ENCODE measurements at places on chromosomes 13 and 19.

DNA sequence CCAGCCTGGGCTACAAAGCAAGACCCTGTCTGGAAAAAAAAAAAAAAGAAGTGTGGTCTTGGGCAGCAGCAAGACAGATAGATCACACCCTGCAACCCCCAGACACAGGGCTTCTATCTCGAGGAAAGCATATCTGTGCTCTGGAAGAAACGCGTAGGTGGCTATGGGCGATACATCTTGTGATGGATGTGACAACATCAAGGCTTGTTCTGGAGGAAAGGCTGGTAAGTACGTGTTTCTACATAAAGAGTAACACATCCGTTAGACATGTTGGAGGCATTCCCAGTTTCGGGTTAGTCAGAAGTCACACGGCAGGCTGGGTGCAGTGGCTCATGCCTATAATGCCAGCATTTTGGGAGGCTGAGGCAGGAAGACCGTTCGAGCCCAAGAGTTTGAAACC lies 6.6 kb upstream of the DHDH start:
- DNase-seq = peak; percentile 11

GRCh38 chr13:45691667-45692066 lies 10.5 kb upstream of the CBY2 start:
- DNase-seq = no peak

- no peak for DNase-seq
Measured at GRCh38 chr13:102141625-102142472, 260.0 kb downstream of the FGF14 start.

GRCh38 chr19:6772866-6773322 lies 386 bp downstream of the VAV1 start:
- DNase-seq = no peak

GRCh38 chr19:57812226-57812625 lies 2.5 kb downstream of the ZNF552 start:
- DNase-seq = no peak

DNA sequence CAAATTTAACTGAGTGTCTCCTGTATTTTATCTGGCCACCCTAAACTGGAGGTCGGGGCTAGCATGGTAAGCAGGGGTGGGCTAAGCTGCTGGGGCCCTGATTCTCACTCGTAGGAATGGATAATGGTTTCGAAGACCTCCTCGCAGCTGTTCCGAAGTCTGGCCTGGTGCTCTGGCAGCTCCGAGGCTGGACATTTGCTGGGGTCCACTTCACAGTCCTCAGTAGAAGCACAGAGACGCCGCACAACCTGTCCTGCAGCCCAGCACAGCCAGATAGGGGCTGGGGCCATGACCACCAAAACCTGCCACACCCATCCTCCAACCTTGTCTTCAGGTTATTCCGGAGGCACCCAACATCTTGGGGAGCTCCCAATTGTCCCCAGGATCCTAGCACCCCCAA lies 6.2 kb upstream of the WIZ start:
- DNase-seq = no peak

GRCh38 chr13:28258417-28258816 lies 120.1 kb downstream of the PAN3 start:
- DNase-seq = no peak

DNA sequence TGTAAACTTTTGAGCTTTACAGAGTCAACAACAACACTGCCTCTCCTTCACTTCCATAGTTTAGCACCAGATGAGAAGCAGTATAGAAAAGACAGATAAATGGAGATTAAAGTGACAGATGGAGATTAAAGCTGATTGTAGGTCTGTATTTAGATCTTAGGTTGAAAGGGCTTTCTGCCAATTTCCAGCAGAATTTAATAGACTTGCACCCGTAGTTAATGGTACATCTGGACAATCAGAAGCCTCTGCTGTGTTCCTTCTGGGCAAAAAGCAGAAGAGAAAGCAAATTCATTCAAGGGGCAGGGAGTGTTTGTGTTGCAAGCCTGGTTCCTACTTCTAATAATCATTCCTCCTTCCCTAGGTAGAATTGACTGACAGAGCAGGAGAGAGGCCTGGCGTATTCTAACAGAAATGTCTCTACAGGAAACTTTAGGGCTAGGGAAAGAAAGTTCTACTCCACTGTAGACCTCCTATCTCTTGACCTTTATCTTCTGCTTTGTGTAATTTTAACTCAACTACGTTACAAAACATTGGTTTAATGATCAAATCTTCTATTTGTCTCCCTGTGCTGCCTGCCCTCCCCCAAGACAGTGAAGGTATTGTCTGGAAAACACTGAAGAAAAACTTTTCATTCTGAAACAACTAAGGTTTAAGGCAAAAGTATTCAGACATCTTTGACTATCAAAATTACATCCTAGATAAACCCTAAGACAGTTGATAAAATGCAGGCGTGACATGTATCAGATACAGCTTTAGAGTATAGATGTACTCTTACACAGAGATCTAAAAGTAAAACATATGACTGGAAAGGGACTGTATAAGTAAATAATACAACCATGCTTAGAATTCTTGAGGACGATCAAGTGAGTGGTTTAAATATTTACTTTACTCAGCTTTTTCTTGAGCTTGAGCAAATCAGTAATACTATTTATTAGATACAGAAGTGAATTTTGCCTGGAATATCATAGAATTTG lies 44.4 kb downstream of the GPC6 start:
- DNase-seq = no peak

GRCh38 chr13:95642028-95642621 lies 2.4 kb downstream of the DZIP1 start:
- no peak for DNase-seq

- no peak for DNase-seq
Measured at GRCh38 chr13:44272692-44273091, 100.9 kb upstream of the SERP2 start.

DNA sequence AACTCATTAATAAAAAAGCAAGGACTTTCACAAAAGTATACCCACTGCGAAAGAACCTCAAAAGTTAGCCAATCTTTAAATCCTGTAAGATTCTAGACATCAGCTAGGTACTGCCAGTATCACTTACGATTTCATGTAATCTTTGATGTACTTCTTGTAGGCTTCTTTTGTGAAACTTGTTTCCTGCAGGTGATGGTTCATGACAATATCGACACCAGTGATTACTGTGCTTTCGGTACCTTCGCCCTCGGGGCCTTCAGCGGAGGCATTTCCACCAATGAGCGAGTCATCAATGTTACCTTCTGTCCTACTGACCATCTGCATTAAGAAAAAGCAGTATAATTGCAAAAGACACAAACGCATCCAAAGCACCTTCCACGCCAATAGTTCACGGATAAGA lies 1.1 kb downstream of the TPT1 start:
- DNase-seq = peak; percentile 27

- DNase-seq = no peak
Measured at GRCh38 chr19:57978586-57979289, 4.4 kb upstream of the C19orf18 start.

DNA sequence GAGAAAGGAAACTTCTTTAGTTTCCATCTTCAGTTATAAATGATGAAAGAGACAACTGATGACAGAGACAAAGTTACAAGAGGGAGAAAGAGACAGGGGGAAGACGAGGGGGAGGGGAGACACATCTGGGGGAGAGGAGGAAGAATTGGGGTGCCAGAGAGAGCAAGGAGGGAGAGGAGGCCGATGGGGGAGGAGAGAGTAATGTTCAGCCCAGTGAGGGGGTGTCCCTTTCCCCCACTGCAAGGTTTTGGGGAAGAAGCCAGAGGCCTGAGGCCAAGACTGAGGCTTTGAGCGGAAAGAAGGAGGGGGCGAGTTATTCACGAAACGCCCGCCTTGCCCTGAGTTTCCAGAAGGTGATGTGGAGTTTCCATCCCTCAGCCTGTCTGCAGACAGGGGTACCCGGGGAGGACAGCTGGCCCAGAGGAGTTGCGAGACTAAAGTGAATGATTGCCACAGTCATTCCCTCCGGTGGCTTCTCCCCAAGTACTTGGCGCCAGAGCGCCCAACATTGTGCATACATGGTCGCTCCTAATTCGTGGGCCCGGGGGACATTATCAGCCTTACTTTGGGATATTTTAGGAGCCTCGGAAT lies 558 bp upstream of the PPAN start:
- DNase-seq = peak; percentile 80

DNA sequence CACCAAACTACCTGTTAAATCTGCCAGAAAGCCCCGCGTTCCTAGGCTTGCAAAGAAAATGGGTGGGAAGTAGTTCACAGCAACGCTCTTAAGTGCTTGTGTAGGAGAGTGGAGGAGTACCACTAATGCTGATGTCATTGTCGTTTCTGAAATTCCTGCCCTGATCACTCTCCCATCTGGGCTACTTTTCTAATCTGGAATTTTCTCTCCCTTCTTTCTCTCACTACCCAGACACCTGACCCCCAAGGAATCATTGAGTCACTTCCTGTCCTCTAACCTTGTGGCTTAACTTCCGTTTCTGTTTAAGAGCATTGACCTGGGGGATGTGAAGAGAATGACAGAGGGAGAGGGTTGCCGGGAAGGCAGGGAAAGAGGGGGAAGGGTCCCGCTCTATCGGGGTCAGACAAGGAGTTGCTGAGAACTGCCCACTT lies 98.7 kb downstream of the STARD13 start:
- no peak for DNase-seq

DNA sequence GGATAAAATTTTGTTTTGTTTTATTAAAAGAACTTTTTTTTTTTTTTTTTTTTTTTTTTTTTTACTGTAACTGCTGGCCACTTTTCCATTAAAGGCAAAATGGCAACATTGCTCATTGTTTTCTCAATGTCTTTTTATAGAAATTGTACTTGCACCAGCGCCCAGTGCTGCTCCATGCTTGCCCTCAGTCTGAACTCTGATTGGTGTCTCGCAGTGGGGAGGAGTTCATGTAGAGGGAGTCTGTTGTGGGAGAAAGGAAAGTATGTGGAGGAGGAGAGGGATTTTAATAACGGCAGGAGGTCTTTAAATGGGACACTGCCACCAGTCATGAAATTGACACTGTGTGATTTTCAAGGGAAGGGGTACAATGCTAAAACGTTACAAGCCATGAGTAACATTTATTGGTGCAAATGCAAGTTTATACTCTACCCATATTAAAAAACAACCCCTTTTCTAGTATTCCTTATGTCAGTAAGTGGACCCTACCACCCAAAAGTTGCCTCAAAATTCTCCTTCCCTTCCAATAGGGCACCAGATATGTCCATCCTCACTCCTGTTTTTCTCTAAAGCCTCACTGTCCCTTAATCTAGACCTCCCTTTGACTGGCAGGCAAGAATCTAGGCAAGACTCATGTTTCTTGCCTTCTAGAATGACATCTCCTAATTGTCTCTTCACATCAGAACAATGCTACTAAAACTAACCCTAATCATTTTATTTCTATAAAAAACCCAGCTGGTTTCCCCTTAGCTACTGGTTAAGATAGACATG lies 3.2 kb downstream of the RASL11A start:
- no peak for DNase-seq

DNA sequence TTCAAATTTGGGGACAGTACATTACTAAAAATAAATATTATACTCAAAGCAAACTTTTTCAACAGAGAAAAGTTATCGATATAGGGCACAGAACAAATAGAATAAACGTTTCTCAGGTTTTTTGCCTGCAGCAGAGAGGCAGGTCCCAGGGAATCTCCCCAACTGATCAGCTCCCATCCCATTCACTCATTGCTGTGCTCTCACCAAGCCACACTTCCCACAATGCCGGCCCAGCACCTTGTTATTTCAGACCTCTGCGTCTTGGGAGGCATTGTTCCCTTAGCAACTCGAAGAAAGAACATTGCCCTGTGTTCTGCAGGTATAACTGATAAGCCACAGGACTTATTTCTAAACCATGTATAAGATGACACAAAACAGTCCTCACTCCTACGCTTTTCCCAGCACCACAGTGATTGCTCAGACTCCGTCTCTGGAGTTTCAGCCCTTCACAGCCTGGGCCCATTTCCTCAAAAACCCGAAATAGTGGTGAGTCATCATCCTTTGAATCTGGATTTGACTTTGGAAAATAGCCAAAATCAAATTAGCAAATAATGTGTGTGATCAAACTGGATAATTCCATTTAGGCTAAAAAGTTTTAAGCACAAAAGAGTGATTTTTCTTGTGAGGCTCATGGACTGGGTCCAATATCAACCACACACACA lies 100.4 kb downstream of the DCLK1 start:
- no peak for DNase-seq

DNA sequence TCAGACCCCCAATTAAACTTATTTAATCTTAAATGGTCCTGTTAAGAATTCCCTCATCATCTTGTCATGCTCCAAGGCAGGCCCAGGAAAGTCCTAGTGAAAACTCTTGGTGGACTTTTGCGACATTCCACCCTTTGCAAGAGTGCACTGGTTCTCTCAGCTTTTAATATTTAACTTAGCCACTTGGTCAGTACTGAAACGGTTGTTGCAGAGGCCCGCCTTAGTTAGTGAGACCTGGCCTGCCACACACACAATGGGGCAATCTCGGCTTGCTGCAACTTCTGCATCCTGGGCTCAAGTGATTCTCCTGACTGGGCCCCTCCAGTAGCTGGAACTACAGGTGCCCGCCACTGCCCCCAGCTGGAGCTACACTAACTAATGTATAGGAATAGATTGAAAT lies 1366.0 kb downstream of the UQCRFS1 start:
- DNase-seq = no peak

DNA sequence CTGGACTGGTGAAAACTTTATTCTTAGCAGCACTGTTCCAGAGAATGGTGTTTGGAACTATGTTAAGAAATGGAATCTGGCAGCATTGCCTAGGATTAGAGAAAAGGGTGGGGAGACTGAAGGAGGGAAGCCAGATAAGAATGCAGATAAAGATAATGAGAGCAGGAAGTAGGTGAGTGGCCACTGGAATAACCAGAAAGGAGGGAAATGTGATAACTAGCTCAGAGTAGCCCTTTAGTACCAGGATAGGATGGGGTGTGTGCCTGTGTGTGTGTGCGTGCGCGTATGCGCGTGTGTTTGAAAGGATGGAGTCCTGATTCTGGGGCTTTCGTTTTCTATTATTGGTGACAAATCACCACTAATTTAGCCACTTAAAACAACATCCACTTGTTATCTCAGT lies 33.4 kb upstream of the FRY start:
- DNase-seq = no peak

- DNase-seq = no peak
Measured at GRCh38 chr13:103694033-103694432, 627.8 kb upstream of the SLC10A2 start.

- DNase-seq = no peak
Measured at GRCh38 chr13:31629085-31629780, 110.1 kb upstream of the RXFP2 start.

- no peak for DNase-seq
Measured at GRCh38 chr19:798415-799075, 1.3 kb downstream of the PTBP1 start.

DNA sequence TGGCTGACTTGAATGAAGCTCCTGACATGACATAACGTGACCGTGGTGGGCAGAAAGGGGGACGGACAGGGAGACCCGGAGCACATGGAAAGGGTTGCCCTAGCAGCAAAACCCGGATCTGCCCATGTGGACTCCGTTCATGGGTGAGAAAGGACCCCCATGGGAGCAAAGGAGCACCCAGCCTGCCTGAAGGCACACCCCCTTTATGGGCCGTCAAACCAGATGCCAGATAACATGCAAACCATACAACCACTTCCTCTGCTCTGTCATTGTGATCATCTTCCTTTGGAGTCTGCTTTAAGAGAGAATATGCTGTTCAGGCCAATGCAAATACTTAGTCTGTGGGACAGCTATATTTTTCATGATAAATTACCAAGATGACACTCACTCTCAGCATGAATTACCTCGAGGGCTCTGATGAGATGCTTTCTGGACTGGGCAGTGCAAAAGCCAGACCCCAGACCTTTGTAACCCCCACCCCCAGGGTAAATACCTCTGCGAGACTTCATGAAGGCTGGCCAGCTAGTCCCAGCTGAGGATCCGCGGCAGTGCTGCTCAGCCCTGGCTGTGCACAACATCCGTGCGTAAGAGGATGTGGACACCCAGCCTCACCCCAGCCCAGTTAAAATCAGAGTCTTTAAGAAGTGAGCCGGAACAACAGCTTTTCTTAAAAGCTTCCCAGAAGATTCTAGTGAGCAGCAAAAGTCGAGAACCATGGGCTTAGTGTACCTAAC lies 126.6 kb downstream of the USP12 start:
- DNase-seq = no peak

Data from activated T-cell treated with anti-CD3 and anti-CD28 coated beads for 24 hours (primary cell).